Thoracic aorta (tissue), 2 donors: ENCODE measurements at places on chromosomes 13 and 19.
A peak's percentile ranks its signal among the peaks of the same experiment; 100 is the strongest.

GRCh38 chr19:55161571-55162322 lies 4.2 kb upstream of the TNNI3 start:
- H3K27me3 ChIP-seq, result peaks cover 20% of the 10 kb centered on the region
- no peak overlapping the region for H3K4me3 ChIP-seq
- H3K4me1 ChIP-seq, result peaks cover 3% of the 10 kb centered on the region
- no peak overlapping the region for H3K27ac ChIP-seq
- H3K36me3 ChIP-seq, result no peaks in the 10 kb centered on the region
- DNase-seq, result no peak

DNA sequence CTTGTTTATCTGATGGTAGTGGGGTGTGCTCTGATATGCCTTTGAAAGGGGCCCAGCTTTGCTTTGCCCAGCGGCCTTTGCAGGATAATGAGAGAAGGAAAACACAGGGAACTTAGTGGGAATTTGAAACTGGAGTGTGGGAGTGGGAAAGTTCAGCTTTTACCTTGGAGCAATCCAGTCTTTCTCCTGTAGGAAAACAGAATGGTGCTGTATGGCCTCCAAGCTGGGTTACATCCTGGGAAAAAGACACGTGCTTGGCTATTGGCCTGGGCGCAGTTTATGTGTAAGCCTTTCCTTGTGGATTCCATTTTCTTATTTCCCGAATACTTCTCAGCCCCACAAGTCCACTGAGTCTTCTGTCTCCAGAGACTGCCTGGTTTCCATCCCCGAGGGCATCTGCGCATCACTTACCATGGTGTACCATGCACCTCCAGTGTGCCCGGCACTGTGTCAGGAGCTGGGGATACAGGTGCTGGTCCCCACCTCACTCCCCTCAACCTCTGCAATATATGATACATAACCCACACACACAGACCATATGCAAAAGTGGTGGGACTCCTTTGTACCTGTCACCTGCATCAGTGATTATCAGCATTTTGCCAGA lies 31.5 kb downstream of the ACTN4 start:
- no peaks in the 10 kb centered on the region for H3K27me3 ChIP-seq
- no peak for DNase-seq
- H3K27ac ChIP-seq, result peak overlapping the region; percentile 99
- no peak overlapping the region for H3K4me3 ChIP-seq

GRCh38 chr13:106753251-106753650 lies 185.3 kb upstream of the ARGLU1 start:
- H3K27me3 ChIP-seq, result no peaks in the 10 kb centered on the region
- H3K36me3 ChIP-seq, result no peaks in the 10 kb centered on the region
- H3K4me3 ChIP-seq, result peak overlapping the region; percentile 40
- no peak for DNase-seq

- no peaks in the 10 kb centered on the region for H3K36me3 ChIP-seq
- H3K4me1 ChIP-seq, result no peaks in the 10 kb centered on the region
- H3K27me3 ChIP-seq, result no peaks in the 10 kb centered on the region
Measured at GRCh38 chr19:22595918-22596341, 38.2 kb upstream of the ZNF492 start.

DNA sequence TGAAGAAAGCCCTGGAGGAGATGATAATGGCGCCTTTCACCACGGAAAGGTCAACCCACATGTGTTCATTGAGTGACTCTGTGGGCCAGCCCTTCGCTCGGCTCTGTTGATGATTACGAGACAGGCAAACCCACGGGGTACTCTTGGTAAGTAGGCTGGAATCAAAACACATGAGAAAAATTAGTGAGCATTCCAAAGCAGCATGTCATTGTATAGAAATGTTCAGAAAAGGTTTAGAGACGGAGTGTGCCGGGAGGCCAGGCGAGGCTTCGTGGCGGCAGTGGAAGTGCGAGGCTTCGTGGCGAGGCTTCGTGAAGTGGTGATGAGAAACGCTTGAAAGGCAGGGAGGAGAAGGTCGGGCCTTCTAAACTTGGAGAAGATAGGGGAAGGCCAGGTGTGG lies 144.3 kb downstream of the ZNF536 start:
- no peak for DNase-seq
- H3K4me1 ChIP-seq, result no peaks in the 10 kb centered on the region
- H3K27me3 ChIP-seq, result no peaks in the 10 kb centered on the region
- H3K36me3 ChIP-seq, result no peaks in the 10 kb centered on the region

DNA sequence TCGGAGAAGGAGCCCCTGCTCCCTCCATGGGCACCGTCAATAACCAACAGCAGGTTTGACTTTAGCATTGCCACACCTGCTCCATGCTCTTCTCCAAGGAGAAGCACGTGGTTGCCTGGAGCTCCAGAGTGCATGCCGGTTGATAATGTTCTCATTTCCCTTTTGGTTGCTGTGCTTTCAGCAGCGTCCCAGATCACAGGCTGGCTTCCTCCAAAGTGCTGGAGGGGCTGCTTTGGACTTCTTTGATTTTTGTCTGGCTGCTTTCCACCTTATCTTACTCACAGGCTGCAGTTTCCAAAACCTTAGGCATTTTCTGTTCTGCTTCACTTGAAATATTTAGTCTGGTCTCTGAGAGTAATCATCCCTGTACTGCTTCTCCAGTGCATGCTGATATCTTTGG lies 123.8 kb upstream of the IRS2 start:
- no peaks in the 10 kb centered on the region for H3K27me3 ChIP-seq
- no peak overlapping the region for H3K27ac ChIP-seq
- no peak for DNase-seq
- no peaks in the 10 kb centered on the region for H3K36me3 ChIP-seq
- no peak overlapping the region for H3K4me3 ChIP-seq

DNA sequence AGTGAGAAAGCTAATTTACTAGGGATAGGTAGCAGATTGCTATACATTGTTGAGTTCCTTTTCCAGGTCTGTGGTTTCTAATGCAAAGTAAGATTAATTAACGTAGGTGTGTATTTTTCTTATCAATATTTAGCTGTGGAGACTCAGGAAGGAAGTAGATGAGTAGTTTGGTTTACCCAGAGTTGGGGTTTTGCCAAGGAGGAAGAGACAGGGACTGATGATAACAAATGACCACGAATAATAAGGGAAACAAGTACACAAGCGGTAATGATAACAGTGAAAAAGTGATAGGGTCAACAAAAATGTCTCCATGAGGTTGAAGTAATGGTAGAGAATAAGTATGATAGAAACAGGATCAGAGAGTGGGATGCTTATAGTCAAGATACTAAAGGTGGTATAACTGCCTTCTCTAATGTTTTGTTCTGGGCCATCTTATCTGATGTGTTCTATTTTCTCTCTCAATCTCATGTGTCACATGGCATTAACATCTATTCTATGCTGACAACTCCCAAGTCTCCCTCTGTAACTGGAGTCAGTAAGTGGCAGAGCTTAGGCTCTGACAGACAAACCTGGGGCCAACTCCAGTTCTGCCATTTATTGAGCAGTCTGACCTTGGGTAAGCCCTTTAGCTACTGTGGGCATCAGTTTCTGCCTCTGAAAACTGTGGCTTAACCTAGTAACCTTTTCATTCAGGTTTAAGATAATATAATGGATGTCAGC lies 8.8 kb downstream of the OBI1 start:
- no peak overlapping the region for H3K4me3 ChIP-seq
- DNase-seq, result no peak
- no peaks in the 10 kb centered on the region for H3K27me3 ChIP-seq
- H3K4me1 ChIP-seq, result no peaks in the 10 kb centered on the region

DNA sequence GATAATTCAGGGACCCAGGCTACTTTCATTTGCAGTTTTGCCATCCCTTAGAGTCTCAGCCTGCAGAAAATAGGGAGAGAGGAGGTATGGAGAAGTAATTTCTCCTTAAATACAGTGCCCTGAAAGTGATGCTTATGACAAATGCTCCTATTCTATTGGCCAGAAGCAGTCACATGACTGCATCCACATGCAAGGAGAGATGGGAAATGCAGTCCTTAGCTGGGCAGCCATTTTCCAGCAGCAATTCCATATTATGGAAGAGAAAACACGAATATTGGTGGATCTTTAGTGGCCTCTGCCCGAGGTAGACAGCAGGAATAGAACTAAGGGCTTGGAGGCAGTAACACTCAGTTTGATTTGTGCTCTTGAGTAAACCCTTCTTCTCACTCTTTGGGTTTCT lies 39.4 kb downstream of the VAV1 start:
- DNase-seq, result no peak
- no peak overlapping the region for H3K27ac ChIP-seq
- no peaks in the 10 kb centered on the region for H3K27me3 ChIP-seq

GRCh38 chr13:75440100-75440499 lies 41.9 kb downstream of the TBC1D4 start:
- no peaks in the 10 kb centered on the region for H3K4me1 ChIP-seq
- H3K27me3 ChIP-seq, result no peaks in the 10 kb centered on the region
- no peak for DNase-seq
- H3K36me3 ChIP-seq, result no peaks in the 10 kb centered on the region

GRCh38 chr13:114148521-114148855 lies 16.1 kb upstream of the RASA3 start:
- no peaks in the 10 kb centered on the region for H3K27me3 ChIP-seq
- no peak overlapping the region for H3K27ac ChIP-seq
- peaks cover 7% of the 10 kb centered on the region for H3K4me1 ChIP-seq
- DNase-seq, result no peak

- H3K4me3 ChIP-seq, result no peak overlapping the region
- H3K27me3 ChIP-seq, result no peaks in the 10 kb centered on the region
- DNase-seq, result no peak
- no peaks in the 10 kb centered on the region for H3K36me3 ChIP-seq
- no peak overlapping the region for H3K27ac ChIP-seq
- no peaks in the 10 kb centered on the region for H3K4me1 ChIP-seq
Measured at GRCh38 chr13:65787082-65787481, 1443.1 kb downstream of the PCDH9 start.

DNA sequence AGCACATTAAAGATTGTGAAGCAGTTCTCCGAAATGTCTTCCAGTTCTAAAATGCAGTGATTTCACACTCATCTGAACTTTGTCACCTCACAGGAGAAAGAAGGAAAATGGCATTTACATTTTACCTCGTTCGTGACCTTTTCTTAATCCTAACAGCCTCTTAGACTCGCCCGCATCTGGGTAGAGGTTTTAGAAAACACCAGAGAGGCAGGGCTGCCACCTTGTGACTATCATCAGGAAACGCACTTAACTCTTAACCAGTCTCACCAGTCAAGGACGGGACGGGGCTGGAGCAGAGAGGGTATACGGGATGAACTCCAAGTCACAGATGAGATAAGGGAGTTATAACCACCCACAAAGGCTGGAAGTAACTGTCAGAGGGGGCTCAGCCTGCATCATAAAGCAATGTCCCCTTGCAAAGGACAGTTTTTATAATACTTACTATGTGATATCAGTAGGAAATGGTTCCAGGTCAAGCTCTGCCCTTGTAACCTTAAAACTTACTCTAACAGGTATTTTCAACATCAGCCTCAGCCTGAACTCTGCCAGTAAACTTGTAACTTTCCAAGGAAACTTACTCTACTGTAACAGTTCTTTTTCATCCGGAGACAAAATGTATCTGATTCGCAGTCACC lies 8.6 kb upstream of the CEACAM6 start:
- no peak overlapping the region for H3K27ac ChIP-seq
- no peak for DNase-seq
- H3K36me3 ChIP-seq, result no peaks in the 10 kb centered on the region
- H3K4me3 ChIP-seq, result no peak overlapping the region

- H3K4me1 ChIP-seq, result peaks cover 25% of the 10 kb centered on the region
- H3K27ac ChIP-seq, result no peak overlapping the region
- peak overlapping the region; percentile 42 for H3K4me3 ChIP-seq
- no peaks in the 10 kb centered on the region for H3K36me3 ChIP-seq
- no peak for DNase-seq
- no peaks in the 10 kb centered on the region for H3K27me3 ChIP-seq
Measured at GRCh38 chr19:39156326-39157230, 31.0 kb downstream of the PAK4 start.

- no peak for DNase-seq
- peaks cover 67% of the 10 kb centered on the region for H3K4me1 ChIP-seq
- H3K27me3 ChIP-seq, result no peaks in the 10 kb centered on the region
- no peak overlapping the region for H3K27ac ChIP-seq
- H3K4me3 ChIP-seq, result no peak overlapping the region
Measured at GRCh38 chr19:6236310-6237291, 43.2 kb downstream of the MLLT1 start.

- no peaks in the 10 kb centered on the region for H3K4me1 ChIP-seq
- H3K36me3 ChIP-seq, result no peaks in the 10 kb centered on the region
- H3K27ac ChIP-seq, result no peak overlapping the region
- no peaks in the 10 kb centered on the region for H3K27me3 ChIP-seq
Measured at GRCh38 chr13:53920916-53921315, 892.3 kb downstream of the OLFM4 start.

DNA sequence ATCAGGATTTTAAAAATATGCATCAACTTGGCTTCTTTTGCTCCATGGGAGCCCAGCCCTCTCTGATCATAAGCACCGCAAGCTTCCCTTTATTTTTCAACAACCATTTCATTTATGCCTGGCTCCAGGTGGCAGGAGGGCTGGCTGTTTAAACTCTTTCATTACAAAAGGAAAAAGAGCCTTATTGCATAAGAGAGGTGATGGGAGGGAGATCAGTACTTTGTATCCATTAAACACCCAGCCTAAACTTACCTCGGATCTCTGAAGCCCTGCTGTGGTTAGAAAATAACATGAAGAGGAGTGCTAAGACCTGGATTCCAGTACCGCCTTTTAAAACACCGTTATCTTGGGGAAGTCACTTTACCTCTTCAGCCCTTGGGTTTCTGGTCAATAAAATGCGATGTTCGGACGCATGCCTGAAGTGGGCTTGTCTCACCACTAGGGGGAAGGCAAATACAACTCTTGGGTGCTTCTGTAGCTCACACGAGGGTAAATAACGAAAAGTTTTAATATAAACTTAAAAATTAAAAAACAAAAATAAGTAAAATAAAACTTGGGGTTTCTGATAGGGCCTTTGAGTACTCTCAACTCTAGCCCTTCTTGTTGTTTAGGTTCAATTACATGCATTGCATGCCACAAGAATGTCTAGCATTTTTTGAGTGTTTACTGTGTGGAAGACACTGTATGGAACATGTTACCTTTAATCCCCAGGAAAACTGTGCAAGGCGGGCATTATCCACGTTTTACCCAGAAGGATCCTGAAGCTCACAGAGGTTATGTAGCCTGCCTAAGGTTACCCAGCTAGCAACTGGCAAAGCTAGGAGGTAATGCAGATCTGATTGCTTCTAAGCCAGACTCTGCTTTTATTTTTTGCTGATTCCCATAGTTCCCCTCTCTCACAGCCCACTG lies 240.3 kb downstream of the LMO7 start:
- no peaks in the 10 kb centered on the region for H3K4me1 ChIP-seq
- H3K27ac ChIP-seq, result no peak overlapping the region
- DNase-seq, result no peak
- H3K27me3 ChIP-seq, result no peaks in the 10 kb centered on the region
- no peaks in the 10 kb centered on the region for H3K36me3 ChIP-seq
